ENCODE measurements at places on chromosomes 5 and 9.

GRCh38 chr9:99058964-99059921 lies 45.7 kb upstream of the TGFBR1 start:
- DNase-seq: no peak

DNA sequence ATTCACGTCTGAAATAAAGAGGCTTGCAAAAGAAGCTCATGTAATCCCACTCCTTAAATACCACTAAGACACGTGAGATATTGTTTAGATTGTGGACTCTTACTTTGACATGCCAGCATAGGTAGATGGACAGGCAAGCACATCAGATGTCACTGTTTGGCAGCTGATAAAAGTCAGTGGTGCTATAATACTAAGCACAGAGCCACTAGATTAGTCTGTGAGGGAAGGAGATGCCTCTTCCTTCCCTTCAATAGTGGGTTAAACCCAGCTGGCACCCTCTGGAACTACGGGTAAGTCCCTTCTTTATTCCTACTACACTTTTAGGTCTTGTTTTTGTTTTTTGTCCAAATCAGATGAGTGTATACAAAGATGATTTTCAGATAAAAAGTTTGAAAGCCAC lies at the start of gene MYOT:
Gene MYOT, plus strand, starts transcription at position 197 of the 400 bp plus-strand sequence. CDS start 2,792 bp downstream, outside the sequence.
- no peak for DNase-seq

DNA sequence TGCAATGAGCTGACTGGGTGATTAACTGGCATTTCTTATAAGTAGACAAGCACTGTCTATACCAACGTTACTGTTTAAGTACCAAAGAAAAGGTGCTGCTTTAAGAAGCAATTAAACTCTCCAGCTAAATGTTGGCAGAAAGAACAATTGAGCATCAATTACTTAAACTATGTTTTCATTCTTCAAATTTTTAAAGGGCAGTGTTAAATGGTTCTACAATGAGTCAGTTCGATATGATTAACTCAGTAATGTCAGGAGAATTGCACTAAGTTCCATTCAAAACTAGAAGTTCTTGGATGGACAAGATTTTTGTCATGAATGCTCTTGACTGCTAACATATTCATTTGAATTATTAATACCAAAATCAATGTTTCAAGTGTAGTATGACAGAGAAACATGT lies 593.7 kb downstream of the DNAH5 start:
- DNase-seq: no peak

DNA sequence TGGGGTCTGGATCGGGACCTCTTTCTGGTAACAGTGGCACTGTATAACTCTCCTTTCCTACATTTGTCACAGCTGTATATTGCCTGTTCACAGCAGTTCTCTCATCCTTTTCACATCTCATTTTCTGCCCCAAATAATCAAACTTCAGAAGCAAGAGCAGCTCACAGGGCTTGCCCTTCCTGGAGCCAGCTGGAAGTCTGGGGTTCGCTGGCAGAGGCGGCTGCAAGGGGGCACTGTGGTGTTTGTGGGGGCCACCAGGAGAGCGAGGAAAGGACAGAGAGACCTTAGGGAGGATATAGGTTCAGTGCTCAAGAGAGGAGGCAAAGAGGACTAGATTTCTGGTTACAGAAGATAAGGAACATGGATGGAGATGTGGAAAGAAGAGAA lies 75.3 kb downstream of the C9orf153 start:
- DNase-seq: no peak

DNA sequence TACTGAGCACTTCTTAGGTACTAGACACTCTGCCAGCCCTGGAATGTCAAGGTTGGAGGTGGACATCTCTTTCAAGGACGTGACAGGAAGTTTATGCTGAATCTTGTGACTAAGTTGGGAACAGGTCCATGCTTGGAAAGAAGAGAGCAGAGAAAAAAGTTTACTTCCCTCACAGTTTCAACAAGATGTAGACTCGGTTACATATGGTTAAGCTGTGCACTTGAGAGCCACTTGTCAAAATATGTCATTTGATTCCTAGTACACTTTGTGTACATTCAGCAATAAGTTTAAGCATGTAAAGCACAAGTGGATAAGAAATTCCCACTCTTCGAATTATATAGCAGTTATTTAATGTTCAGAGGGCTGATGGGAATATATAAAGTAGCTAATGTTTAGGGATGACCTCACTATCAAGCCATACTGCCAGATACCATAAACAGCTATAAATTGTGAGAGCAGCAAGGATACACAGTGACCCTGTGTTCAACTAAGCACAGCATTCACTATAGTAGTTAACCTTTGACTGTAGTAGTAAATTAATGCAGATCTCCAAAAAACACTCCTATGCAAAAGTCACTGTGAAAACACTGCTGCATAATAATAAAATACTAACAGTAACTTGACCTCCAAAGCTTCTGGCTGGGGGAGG lies 1944.6 kb upstream of the WWC1 start:
- DNase-seq: no peak

GRCh38 chr5:38453506-38453905 lies 102.9 kb downstream of the LIFR start:
- peak; percentile 57 for DNase-seq

- DNase-seq: no peak
Measured at GRCh38 chr9:121949364-121949763, 143.7 kb downstream of the TTLL11 start.

DNA sequence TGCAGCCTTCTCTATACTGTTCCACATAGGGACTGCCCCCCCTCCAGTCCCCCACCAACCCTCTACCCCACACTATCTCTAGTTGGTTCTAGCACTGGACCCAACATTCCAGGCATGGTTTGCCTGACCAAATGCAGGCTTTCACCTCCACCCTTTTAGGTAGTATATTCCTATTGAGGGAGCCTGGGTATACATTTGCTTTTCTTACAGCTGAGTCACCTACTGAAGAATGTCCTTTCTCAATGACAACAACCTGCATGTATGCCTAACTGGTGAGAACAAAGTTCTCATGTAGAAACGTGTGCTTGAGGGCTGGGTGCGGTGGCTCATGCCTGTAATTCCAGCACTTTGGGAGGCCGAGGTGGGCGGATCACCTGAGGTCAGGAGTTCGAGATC lies 8.2 kb downstream of the TNIP1 start:
- no peak for DNase-seq
